Hepatic stellate cell (primary cell): ENCODE measurements at places on chromosomes 13 and 19.

GRCh38 chr13:36031490-36031889 lies 99.7 kb downstream of the DCLK1 start:
- no peak for DNase-seq

- peak; percentile 82 for DNase-seq
Observed at GRCh38 chr19:34430738-34431625, 2.8 kb downstream of the UBA2 start.

- no peak for DNase-seq
Observed at GRCh38 chr19:3710265-3710812, 2.2 kb downstream of the TJP3 start.

DNA sequence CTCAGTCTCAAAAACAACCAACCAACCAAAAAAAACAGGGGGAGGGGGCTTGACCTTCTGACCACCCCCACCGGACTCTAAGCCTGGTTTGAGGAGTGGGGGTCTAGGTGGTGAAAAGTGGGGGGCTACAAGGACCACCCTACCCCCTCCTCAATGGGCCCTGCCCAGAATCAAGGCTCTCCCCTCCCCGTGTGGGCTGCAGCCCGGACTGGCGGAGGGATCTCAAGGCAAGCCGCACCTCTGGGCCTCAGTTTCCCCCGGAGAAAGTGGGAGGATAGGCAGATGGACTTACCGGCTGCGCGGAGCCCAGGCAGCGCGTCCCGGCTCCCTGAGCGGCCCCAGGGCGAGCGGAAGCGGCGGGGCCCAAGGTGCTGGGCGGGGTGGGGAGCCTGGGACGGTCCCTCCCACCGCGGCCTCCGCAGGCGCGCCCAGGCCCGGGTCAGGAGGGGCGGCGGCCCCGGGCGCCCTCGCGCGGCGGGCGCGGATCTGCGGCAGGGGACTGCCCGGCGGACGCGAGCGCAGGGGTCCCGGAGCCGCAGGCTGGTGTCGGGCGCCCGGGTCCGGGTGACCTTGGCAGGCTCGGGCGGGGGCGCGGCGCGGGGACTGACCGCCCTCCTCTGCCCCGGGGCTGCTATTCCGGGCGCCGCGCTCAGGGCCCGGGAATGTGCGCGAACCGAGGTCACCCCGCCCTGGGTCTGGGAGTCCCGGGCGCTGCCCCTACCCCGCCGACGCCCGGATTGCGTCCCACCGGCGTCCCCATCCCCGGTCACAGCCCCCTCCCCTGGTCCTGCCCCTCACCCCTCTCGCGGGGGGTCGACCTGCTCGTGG lies at the start of gene ADAMTSL5:
TSS of gene ADAMTSL5 (minus strand) at position 349 of the 828 bp plus-strand sequence. CDS start 2,076 bp downstream, outside the sequence.
- peak; percentile 73 for DNase-seq

DNA sequence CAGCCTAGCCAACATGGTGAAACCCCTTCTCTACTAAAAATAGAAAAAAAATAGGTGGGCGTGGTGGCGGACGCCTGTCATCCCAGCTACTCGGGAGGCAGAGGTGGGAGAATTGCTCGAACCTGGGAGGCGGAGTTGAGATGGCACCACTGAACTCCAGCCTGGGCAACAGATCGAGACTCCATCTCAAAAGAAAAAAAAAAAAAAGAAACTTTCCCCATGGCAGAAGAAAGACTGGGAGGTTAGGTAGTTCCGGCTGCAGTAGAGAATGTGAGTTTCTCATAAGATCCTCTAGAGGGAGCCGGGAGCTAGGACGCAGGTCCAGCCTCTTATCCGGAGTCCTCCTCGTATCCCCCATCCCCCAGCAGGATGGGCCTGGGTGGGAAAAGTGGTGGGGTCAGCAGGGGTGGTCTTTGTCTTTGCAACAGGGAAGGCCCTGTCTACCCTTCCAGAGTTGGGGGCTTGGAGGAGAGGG lies 13.2 kb upstream of the CREB3L3 start:
- peak; percentile 84 for DNase-seq

DNA sequence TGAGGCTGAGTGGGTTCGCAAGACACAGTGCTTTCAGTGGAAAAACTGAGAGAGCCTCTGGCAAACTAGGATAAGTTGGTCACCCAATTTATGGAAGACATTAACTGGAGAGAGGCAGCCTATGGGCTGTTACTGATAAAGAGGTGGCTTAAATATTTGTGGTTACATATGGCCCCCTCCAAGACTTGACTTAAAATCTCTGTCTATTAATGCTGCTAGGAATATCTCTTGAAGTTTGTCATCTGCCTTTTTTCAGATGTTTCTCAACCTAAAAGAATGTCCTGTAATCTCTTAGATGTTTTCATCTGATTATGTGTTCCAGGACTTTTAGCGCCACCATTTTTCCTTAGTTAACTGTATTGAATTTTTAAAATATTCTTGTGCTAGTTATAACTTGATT lies 54.6 kb downstream of the NAA16 start:
- no peak for DNase-seq

DNA sequence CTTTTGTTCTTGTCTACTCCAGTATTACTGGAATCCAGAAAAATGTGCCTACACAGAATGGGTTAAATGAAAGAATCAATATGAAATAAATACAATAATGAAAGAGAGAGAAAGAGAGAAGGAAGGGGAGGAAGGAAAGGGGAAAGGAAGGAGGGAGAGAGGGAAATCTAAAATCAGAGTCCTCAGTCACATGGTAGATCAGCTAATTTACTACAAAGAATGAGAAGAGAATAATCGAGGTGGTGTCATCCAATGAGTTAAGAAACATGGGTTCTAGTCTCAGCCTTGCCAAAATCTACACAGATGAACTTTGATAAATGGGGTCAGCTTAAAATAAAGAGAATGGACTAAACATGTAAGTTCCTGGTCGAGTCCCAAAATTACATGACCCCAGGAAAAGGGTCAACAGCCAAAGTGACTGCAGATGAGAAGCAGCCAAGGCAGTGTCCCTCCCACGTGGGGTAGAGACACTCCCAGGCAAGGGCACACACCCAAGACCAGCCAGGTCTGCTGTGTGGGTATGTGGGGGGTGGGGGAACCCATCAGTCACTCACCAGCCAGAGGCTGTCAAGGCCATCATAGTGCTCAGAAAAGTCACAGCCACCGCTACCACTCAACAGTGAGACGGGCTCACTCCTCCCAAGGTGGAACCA lies 103.6 kb downstream of the STK24 start:
- DNase-seq = no peak

GRCh38 chr19:47839913-47840312 lies 18.2 kb downstream of the CRX start:
- DNase-seq = no peak

DNA sequence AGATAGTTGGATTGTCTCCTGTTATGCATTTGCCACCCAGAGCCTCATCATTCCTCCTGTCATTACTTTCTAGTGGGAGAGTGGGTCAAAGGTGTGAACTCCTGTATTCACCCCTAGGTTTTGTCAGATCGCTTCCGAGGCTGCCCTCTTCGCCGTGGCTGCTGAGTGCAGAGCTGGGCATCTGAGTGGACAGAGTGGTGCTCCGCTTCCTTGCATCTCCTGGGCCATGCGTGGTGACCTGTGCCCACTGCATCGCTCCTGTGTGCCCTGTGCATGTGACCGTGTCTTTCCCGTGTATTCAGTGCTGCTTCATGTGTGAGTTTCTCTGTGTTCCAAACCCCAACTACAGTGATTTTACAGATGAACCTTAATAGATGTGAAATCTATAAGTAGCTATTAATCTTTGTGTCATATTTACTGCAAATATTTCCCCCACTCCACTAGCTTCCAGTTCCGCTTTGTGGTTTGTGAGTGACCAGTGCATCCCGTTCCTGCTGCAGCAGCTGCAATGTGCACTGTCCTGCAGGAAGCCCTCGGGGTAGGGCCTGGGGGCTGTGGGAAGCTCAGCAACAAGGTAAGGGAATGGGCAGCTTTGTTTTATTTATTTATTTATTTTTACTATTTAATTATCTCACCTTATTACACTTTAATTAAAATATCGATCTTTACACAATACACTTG lies 53.1 kb downstream of the C13orf46 start:
- no peak for DNase-seq

- DNase-seq = no peak
Observed at GRCh38 chr19:21604351-21604926, 99.0 kb downstream of the ZNF429 start.
